NCI-H446 (cell line): ENCODE measurements at places on chromosomes 2 and 18.

GRCh38 chr2:108965540-108966289 lies 23.3 kb downstream of the EDAR start:
- DNase-seq: no peak

DNA sequence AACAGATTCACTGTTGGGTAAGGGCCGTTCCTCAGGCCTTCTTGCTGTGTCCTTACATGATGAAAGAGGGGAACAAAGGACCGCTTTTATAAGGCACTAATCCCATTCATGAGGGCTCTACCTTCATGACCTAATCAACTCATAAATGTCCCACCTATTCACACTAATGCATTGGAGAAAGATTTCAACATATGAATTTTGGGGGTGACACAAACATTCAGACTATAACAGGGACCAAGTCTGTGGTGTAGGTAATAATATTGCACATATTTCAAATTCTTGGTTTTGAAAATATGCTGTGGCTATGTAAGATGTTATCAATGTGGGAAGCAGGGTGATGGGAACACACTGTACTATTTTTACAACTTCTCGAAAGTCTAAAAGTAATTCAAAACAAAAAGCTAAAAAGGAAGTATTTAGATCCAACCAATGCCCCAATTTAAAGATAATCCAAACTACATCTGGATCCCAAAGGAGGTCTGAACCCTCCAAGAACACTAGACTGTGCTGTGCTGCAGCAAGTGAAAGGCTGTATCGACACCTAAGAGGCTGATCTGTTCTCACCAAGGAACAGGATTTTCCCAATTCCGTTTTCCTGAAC lies 82.4 kb upstream of the TGIF1 start:
- no peak for DNase-seq

GRCh38 chr18:8718401-8718913 lies 13.1 kb downstream of the MTCL1 start:
- no peak for DNase-seq

DNA sequence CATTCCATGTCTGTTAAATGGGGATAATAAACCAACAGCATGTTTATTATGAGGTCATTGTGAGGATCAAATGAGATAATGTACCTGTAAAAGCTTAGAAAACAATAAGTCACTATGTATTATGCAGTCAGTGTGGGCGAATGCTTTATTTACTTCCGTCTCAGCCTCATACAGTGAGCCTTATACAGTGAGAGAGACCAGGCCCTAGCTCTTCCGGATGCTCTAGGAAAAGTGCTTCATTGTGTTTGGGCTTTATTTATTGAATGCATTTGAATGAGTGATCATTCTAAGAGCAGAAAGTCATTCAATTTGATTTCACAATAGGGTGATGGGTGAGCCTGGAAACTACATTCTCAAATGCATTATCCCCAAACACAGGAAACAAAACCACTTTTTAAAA lies 603.9 kb upstream of the FANCL start:
- DNase-seq: no peak

GRCh38 chr18:49616618-49617328 lies 54.9 kb downstream of the LIPG start:
- no peak for DNase-seq

GRCh38 chr18:67646890-67647289 lies 130.4 kb upstream of the DSEL start:
- no peak for DNase-seq

DNA sequence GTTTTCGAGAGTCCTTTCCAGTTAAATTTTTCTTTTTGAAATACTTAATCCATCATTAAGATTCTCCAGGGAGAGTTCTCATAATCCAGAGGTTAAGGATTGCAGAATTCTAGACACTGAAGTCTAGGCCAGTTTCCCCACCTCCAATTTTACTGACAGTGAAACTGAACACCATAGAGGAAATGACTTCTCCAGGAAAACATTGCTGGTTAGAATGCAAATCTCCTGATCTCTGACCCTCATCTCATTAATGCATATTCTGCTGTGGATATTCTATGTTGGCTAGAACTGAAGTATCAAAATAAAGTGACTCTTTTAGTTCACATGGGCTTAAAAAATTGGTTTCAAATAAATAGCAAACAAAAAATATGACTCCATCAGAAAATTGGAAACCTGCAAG lies 105.8 kb upstream of the UGP2 start:
- DNase-seq: no peak

DNA sequence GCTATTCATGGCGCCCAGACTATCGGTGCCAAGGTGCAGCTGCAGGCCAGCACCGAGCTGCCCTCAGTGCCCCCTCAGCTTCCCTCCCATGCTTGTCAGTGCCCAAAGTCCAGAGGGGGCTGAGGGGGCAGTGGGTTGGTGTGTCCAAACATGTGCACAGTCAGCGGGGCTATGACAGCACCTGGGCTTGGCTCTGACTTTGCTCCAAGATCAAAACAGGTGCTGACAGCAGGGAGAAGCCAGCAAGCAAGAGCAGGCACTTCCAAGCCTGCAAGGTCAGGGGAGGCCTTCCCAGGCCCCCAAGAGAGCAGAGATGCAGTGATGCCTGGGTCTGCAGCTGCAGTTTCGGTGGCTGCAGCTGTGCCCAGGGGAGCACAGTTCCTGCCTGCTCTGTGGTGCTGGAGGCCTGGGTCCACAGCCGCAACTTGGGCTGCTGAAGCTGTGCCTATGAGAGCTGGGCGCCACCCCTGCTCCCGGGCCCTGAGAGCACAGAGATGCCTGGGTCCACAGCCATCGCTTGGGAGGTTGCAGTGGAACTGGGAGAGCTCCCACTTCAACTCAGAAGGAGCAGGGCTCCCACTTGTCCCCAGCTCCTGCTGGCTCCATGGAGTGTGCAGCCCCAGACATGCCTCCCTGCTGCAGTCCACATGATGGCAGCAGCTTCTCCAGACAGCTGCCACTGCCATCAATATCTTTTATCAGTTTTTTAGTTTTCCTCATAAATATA lies 775.3 kb upstream of the POU3F3 start:
- no peak for DNase-seq

- no peak for DNase-seq
These were observed 10.5 kb upstream of the MTERF4 start for GRCh38 chr2:241112592-241112991.

- DNase-seq: peak; percentile 25
These were observed 48.1 kb downstream of the KCNE4 start for GRCh38 chr2:223100061-223100511.

DNA sequence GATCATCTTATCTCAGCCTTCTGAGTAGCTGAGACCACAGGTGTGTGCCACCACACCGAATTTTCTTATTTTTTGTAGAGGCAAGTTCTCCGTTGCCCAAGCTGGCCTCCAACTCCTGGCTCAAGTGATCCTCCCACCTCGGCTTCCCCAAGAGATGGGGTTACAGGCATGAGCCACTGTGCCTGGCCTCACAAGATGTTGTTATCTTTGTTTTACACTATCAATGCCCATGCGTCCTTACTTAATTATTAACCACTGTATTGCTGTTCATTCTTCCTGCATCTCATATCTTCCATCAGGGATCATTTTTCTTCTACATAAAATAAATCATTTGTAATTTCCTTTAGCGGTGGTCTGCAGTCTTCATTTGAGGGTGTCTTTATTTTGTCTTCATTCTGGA lies 181.9 kb downstream of the TGIF1 start:
- no peak for DNase-seq

GRCh38 chr2:2057125-2057721 lies 273.9 kb downstream of the MYT1L start:
- DNase-seq: peak; percentile 4

- DNase-seq: no peak
These were observed 7.7 kb downstream of the ACVR1C start for GRCh38 chr2:157620956-157621355.

DNA sequence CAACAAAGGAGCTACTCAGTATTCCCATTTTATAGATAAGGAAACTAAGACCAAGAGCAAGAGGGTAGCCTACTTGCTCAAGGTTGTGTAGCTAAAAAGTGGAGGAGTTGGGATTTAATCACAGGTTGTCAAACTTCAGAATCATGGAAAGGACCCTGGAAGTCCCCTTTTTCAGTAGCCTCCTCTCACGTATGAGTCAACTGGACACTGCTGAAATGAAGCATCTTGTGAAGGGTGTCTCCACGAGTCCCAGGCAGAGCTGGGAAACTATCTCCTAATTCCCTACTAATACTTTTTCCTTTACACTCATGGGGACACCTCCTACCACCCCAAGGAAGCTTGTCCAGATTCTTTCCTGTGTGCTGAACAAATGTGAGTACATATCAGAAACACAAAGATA lies 155.8 kb downstream of the RHBDD1 start:
- no peak for DNase-seq

- DNase-seq: no peak
These were observed 37.3 kb downstream of the ST3GAL5 start for GRCh38 chr2:85851253-85852151.
